H54 (cell line): ENCODE measurements at places on chromosomes 1 and 21.

GRCh38 chr1:111032295-111032897 lies 68.7 kb upstream of the LRIF1 start:
- DNase-seq = no peak

DNA sequence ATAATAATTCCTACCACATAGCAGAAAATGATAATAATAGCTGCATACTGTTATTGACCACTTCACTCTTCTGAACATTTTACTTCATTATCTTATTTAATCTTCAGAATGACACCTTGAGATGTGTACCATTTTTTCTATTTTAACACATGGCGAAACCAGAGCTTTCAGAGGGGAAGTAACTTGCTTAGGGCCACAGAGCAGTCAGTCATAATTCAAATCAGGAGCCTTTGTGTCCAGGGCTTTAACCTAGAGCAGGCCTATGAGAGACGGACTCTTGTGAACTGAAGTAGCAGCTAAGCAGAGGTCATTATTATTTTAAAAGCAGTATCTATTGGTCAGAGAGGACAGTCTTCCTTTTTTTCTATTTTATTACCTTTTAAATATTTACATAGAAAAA lies 114.0 kb downstream of the ROR1 start:
- DNase-seq = no peak

- DNase-seq = no peak
Observed at GRCh38 chr1:246219508-246220030, 287.5 kb downstream of the SMYD3 start.

DNA sequence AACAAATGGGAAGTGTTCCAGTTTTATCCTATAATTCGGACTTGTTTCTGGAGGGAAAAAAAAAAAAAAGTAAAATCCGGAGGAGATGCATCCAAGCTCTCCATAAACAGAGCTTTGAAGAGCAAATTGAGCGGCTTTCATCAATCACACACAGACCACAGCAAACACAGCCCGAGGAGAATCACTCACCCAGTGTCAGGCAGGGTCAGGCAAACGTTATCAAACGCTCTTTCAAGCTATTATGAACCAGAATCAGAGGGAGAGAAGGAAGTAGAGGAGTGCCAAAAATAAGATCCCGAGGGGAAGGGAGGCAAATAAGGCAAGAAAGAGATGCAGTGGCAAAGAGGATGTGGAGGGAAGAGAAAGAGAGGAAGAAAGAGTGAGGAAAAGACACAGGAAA lies 188.3 kb upstream of the CAMK1G start:
- DNase-seq = no peak
